MCF 10A (cell line): ENCODE measurements at places on chromosomes 5 and 9. TPM values are rescaled to one million over a fixed set of nuclear protein-coding genes. Genes with fewer than 3 reads are reported as not detected.

Gene PCDHGA12
- total RNA-seq, result 0.79 and 0.91 TPM in 2 replicates

Gene PCDHGA6
- 0.44 and 0.49 TPM in 2 replicates for total RNA-seq

Gene RRAGA
- total RNA-seq, result 44.0 and 50.3 TPM in 2 replicates

Gene GRM6
- not detected in 2 replicates for total RNA-seq

Gene ZNF454
- not detected in 2 replicates for total RNA-seq

Gene CFAP157
- not detected in 2 replicates for total RNA-seq

Gene TEX53
- not detected in 2 replicates for total RNA-seq

Gene FEM1C
- total RNA-seq, result 10.3 and 12.2 TPM in 2 replicates

Gene SELENOP
- 5.8 and 8.3 TPM in 2 replicates for total RNA-seq

Gene PCDHGC3
- total RNA-seq, result 17.3 and 31.7 TPM in 2 replicates

Gene PDE6A
- 0.22 and 0.42 TPM in 2 replicates for total RNA-seq
